ENCODE measurements at places on chromosomes 2 and 18.

DNA sequence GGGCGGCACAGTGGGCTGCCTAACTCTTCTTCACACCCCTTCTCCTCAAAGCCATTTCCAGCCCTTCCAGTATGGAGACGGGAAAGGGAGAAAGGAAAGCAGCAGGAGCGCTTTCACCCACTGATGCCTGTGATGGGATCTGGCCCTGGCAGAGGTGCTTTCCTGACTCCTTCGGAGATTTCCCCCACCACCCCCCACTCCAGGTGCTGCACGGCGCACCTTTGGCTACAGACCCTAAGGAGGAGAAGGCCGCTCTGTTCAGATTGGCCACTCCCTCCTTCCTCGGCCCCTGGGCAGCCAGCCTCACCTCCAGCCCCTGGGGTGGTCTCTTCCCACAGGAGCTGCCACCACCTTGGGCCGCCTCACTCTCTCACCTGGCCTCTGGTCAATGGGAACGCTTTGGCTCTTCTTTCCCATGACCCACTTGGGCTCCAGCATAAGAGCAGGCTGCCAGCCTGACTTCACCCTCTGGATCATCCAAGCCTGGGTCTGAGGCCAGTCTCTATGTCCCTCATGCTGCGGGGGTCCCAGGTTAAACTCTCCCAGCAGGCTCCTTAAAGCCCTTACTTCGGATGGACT lies 18.4 kb upstream of the MAL start:
- DNase-seq: no peak

DNA sequence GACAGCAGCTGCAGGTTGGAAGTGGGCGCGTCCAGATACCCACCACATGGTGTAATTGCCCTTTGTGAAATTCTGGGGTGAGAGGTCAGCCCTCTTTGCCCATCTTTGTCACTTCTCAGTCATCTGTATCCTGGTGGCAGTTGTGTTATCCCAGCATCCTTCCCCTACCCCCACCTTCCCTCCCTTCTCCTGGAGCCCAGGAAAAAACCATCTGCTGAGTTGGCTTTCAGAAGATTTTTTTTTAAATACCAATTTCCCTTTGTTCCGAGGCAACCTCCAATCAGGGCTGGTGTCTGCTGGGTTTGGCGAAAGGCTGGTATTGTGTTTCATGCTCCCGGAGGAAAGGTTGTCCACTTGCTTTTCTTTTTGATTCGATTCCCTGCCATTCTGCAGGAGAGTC lies 35.2 kb downstream of the SETBP1 start:
- no peak for DNase-seq

DNA sequence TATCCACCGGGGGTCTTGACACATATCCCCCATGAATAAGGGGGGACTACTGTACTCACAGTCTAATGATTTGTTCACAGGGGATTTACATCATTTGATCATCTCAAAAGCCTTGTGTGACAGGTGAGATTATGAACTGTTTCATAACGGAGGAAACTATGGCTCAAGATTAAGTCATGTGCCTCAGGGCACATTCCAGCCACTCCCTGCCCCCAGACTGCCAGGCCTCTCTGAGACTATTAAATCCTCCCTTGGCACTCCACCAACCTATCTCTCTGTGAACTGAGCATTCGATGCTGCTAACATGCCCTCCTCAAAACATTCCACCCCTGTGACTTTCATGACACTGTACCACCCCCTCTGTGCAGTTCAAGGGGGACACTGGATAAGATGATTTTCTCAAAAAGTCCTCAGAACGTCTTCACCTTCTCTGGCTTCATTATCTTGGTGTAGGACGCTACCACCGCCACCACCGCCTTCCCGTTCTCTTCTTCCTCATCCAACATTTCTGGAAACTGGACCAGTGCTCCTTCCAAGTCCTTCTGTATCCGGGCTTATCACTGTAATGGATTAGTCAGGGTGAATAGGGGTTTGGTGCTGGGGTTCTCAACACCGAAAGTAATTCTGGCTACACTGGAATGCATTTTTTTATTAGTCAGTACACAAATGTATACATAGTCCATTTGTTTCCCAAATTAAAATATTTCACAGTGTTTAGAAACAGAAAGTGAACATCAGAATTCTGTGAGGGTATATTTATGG lies 169.6 kb downstream of the KCNS3 start:
- peak; percentile 95 for DNase-seq

DNA sequence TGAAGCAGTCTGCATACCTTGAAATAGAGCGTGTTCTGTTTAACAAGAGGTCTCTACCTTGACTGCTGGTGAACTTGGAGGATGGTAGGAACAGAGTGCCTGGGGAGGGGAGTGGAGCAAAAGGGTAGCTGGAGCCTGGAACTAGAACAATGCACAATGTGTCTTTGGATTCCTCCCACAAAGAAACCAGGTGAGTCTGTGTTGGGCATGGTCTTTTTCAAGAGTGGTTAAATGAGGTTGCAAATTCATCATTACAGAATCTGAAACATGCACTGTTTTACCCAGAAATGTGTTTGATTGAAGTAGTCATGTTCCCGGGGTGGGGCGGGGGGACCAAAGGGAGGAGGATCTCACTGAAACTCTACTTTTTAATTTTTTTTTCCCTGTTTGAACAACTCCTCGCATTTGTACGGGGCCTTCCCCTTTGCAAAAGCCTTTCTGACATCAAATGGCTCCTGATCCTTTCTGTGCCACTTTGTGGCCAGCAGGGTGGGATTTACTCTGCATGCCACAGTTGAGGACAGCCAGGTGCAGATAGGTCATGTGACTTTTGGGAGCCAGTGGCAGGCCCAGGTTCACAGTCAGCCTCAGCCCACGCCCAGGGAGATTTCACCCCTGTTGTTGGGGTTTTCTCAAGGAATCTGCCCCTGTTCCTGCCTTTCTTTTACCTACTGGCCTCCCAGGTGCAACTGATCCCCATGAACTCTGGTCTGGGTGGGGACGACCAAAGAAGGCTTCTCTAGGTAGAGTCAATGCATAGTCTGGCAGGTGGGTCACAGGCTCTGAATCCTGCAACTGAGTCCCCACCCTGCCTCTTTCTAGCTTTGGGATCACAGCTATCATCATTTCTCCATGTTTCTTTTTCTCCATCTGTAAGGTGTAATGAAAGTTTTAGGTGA lies 28.2 kb downstream of the MYCN start:
- DNase-seq: no peak

- no peak for DNase-seq
Measured at GRCh38 chr2:157447741-157448140, 3.9 kb upstream of the CYTIP start.

DNA sequence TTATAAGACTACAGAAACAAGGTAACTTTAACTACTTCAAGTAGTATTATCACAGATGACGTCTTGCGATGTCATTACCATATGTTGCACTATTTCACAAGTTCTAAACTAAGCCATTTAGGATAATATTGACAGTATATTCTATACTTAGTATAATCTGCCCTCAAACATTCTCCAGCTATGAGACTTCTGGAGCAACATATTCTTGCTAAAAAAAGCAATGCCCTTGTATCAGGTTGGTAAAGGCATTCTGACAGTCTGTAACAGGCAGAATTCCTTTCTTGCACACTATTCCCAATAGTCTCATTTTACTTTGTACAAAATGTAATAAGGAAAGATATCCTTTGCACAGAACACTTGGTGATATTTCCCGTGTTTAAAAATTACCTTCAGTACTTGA lies 694.8 kb upstream of the PKDCC start:
- no peak for DNase-seq

DNA sequence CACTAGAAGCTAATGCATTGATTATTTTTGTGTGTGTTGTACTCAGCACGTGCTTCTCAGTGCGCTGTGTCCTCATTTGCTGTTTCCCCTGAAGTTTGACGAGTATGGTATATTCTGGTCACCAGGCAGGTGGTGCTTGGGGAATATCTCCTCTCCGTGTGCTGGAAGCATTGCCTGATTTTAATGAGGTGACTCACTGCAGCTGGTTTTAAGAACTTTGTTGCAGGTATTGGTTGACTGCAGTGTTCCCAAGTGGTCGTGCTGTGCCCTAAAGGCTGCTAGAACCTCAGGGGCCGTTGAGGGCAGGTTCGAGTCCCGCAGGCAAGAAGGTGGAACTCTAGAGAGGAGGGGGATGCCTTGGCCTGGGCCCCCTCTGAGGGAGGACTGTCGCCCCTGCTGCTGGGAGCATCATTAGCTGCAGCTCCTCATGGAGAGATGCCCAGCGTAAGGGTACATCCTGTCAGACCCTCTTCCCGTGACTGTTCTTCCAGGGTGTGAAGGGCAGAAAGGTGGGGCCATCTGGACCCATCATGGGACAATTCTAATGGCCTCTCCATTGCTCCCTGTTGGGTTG lies 82.6 kb downstream of the AGAP1 start:
- DNase-seq: peak; percentile 60

GRCh38 chr18:74806700-74807416 lies 209.2 kb downstream of the ZNF407 start:
- peak; percentile 97 for DNase-seq

- no peak for DNase-seq
Measured at GRCh38 chr18:59155153-59155552, 15.5 kb downstream of the SEC11C start.

- no peak for DNase-seq
Measured at GRCh38 chr2:232488721-232489300, 1.2 kb upstream of the ECEL1 start.

DNA sequence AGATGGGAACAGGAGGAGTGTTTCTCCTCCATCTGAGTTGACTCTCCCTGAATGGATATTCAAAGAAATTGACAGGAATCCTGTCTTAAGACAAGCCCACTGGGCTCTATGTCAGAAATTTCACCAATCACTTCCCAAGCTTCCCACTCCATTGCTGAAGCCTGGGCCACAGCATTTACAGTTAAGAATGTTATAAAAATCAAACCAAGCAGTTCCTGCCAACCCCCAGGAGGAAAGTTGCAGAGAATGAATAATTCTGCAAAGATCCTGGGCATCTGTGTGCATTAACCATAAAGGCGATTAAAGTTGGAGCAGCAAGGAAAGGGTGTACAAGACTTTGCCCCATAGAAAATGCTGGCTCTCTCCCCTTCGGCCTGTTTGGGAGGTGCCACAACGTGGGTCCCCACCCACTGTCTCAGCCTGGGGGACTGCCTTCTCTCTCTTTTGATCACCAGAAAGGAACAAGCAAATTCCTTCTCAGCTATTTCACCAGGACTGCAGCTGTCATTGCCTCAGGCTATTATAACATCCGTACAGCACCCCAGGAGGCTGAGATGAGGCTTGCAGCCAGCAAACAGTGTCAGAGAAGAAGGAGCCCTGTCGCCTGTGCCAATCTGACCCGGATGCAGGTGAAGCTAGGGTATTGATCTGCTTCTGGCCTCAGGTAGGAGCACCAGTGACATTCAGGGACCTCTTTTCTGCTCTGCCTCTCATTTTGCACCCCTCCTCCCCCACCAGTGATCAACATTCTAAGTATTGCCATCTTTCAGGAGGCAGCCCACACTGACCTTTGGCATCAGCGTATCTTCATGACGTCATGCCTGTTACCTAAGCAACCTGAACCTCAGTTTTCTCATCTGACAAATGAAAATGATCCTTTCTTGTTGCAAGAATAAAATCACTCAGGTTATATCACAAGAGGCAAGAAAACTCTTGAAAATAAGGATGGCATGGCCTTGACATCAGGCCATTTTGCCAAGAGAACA lies 219.0 kb downstream of the SH3BP4 start:
- peak; percentile 87 for DNase-seq

All from PC-3 (cell line).